Stimulated activated CD4-positive, alpha-beta T cell treated with anti-CD3 and anti-CD28 coated beads, Interleukin-1b, Interleukin-23, amount 100 ng/mL, for 24 hours (primary cell): ENCODE measurements at places on chromosomes 11 and 22.

- DNase-seq, result no peak
Observed at GRCh38 chr11:65121447-65121864, 478 bp downstream of the FAU start.

DNA sequence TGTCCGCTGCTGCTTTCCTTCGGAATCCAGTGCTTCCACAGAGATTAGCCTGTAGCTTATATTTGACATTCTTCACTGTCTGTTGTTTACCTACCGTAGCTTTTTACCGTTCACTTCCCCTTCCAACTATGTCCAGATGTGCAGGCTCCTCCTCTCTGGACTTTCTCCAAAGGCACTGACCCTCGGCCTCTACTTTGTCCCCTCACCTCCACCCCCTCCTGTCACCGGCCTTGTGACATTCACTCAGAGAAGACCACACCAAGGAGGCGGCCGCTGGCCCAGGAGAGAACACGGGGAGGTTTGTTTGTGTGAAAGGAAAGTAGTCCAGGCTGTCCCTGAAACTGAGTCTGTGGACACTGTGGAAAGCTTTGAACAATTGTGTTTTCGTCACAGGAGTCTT is 15.4 kb upstream of the ST14 start:
- no peak for DNase-seq

GRCh38 chr11:129117595-129118350 is 74.4 kb downstream of the ARHGAP32 start:
- peak; percentile 10 for DNase-seq

GRCh38 chr11:45737056-45737455 is 67.9 kb upstream of the SLC35C1 start:
- no peak for DNase-seq

DNA sequence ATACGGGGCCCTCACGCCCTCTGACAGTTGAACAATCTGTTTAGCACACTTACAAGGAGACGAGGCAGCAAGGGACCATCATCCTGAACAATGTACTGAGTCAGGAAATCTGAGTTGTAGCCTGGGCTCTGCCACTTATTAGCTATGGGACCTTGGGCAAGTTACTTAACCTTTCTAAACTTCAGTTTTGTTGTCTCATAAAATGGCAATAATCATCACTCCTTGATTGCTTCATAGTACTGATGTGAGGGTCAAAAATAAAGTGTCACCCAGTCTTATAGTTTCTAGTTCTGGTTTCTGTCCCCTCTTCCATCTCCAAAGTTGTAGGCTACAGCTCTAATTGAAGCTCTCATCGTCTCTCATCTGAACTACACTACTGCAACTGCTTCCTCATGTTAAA is 46.7 kb downstream of the RELT start:
- DNase-seq, result no peak

- DNase-seq, result peak; percentile 82
Observed at GRCh38 chr22:50030297-50031188, 18.0 kb upstream of the IL17REL start.

DNA sequence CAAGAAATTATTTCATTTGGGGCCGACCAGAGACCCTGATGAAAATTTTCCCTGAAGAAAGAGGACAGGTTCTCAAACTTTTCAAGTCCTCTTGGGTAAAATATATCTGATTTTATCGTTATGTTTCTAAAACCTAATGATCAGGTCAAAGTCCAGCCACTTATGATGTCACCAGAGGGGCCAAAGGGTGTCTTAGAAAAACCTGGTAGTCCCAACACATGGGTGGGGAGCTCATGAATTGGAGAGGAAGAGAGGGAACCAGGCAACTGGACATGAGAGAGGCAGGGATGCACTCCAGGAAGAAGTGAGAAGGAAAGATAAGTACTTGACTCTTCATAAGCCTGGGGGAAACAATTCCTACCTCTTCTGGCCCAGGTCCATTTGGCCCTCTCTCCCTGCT is 9.2 kb downstream of the SLC5A1 start:
- DNase-seq, result no peak

- DNase-seq, result no peak
Observed at GRCh38 chr11:33616552-33616951, 84.1 kb downstream of the C11orf91 start.

- no peak for DNase-seq
Observed at GRCh38 chr11:36215693-36216060, 73.5 kb downstream of the COMMD9 start.

DNA sequence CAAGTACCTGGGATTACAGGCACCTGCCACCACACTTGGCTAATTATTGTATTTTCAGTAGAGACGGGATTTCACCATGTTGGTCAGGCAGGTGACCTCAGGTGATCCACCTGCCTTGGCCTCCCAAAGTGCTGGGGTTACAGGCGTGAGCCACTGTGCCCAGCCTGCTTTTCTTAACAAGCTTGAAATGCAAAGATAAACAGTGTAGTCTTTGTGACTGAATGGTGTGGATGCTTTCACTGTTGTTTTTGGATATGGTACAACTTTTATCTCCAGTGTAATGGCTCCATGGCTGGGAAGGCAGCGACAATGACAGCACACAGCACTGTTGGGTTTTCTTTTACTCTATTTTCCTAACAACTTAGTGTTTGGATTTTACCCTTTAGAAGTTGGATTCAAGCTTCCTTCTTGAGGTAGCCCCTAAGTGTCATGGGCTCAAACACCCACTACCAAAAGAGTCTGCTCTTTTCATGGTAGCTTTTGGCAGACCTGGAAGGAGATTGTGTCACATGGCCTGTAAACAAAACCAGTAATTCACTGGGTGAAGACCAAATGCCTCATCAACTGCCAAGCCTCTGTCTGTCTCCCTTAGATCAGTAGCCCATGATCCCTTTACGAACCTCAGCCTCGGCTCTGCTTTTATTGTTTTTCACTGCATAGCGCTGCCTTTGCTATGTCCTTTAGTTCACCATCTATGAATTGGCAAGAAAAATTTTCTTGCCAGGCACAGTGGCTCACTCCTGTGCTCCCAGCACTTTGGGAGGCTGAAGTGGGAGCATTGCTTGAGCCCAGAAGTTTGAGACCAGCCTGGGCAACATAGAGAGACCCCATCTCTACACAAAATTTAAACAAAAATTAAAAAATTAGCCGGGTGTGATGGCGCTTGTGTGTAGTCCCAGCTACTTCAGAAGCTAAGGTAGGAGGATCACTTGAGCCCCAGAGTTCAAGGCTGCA is 6.4 kb downstream of the VPS51 start:
- DNase-seq, result no peak

DNA sequence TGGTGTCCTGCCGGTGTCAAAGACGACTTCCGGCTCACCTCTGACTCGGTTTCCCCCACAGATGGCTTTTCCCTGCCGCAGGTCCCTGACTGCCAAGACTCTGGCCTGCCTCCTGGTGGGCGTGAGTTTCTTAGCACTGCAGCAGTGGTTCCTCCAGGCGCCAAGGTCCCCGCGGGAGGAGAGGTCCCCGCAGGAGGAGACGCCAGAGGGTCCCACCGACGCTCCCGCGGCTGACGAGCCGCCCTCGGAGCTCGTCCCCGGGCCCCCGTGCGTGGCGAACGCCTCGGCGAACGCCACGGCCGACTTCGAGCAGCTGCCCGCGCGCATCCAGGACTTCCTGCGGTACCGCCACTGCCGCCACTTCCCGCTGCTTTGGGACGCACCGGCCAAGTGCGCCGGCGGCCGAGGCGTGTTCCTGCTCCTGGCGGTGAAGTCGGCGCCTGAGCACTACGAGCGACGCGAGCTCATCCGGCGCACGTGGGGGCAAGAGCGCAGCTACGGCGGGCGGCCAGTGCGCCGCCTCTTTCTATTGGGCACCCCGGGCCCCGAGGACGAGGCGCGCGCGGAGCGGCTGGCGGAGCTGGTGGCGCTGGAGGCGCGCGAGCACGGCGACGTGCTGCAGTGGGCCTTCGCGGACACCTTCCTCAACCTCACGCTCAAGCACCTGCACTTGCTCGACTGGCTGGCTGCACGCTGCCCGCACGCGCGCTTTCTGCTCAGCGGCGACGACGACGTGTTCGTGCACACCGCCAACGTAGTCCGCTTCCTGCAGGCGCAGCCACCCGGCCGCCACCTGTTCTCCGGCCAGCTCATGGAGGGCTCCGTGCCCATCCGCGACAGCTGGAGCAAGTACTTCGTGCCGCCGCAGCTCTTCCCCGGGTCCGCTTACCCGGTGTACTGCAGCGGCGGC is 5.5 kb downstream of the B3GNT6 start:
- no peak for DNase-seq

GRCh38 chr22:39219071-39220039 is 25.4 kb downstream of the PDGFB start:
- DNase-seq, result no peak

DNA sequence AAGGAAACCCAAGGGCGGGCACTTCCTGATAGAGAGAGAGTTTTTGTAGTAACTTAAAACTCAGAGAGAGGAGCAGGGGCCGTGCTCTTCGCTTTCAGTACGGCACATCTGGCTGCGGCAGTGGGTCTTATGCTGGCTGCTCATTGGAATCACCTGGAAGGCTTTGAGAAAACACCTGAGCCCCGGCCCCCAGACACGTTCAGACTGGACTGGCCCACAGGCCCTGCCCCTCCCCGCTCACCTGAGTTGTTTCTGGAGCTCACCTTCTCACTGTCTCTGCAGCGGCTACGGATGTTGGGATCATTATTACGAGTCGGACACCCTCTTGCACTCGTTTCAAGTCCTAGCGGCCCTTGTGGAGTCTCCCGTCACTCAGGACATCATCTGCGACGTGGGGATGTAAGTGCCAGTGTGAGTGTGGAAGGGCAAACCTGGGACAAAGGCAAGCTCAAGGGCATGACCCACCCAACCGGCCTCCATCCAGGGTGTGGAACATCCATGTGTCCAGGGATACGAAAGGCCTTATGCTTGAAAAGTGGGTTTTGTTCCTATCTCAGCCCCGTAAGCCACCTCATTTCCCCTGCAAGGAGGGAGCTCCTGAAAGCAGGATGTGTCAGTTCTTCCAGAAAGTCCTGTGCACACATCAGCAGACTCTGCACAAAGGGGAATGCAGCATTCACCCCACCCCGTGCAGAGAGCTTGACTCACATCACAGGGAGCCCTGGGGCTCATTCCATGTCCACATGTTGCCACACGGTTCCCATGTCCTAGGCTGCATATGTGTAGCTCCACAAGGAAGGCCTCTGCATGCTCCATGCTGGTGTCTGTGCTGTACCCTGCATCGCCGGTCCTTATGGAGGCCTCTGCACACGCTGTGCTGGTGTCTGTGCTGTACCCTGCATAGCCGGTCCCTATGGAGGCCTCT is 5.4 kb downstream of the NADSYN1 start:
- DNase-seq, result no peak

DNA sequence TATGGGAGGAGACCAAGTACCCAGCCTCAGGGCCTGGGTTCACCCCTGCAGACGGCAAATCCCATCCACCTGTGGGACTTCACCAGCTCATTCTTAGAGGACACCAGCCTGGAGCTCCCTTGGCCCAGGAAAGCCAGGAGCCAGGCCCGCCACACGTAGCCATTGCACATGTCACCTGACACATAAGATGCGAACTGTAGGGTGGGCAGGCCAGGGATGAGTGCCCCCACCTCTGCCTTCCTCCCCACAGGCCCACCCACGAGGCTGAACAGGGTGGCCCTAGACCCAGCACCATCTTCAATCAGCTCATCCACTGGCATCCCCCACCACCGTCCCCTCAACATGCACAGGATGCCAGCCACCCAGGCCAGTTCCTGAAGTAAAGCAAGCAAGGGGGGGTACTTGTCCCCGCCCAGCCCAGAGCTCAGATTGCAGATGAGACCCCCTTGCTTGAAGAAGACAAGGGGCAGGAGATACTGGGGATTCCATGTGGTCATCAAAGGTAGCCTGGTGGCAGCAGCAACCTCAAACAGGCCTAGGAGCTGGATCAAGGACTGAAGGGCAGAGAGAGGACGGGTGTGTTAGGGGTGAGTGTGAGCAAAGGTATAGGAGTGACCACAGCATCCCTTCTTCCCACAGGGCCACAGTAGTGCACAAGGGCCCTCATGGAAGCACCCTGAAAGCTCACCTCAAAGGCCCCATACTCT is 45.6 kb downstream of the IGLL5 start:
- no peak for DNase-seq

DNA sequence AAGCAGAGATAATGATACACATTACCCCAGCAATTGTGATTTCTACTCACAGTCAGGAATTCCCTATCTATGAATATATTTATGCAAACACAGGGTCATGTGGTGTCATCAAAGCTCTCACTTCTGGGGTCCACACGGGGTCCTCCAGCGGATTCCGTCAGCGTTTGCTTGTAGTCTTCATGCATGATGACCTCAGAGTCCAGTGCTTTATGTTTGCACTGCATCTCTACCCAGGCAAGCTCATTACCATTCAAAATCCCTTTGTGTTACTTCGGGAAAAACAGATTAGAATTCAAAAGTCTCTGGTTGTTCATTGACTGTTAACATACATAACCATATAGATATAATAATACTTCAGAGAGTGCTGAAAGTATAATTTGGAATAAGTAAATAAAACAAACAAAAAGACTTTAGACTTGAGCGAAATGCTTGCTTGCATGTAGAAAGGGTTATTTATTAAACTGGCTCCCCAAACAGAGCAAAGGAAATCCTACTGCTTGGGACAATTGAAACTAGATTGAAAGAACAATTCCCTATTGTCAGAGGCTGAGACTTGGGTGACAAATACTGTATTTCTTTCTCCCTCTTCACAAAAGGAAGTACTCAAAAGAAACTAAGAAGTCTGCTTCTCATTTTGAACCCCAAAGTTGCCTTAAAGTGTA is 423.1 kb downstream of the ETS1 start:
- no peak for DNase-seq

DNA sequence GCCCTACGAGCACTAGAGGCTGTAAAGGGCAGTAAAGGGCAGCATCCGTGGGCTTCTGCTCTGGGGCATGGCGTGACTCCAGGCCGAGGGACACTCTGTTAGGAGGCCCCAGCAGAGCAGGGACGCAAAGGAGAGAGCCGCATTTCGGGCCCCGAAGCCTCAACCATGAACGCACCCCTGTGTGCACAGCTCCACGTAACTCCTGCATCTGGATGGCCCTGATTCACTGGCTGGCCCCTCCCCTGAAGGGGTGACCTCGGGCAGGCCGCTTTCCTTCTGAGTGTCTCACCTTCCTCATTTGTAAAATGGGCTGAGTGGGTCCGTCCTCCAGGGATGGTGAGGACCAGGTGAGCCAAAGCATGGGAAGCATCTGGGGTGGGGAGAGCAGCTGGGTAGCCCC is 13.6 kb downstream of the SHISAL1 start:
- DNase-seq, result no peak

DNA sequence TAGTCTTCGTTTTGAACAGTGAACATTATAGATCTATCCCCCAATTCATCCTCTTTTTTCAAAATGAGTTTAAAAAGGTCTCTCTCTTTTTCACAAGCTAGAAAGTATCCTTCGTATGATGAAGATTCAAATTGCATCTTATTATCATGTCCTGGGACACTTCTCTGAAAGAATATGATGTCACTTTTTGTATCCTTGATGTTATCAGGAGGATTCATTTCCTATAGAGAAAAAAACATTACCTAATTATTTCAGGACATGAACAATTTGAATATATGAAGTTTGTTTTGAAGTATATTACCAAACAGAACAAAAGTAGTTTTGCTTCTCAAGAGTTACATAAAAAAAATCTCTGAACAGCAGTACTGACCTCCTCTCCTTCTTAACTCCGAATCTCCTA is 20.3 kb downstream of the IL18 start:
- DNase-seq, result no peak
